Stimulated activated CD8-positive, alpha-beta memory T cell treated with anti-CD3 and anti-CD28 coated beads, Interleukin-15, amount 100 ng/mL, for 48 hours (primary cell): ENCODE measurements at places on chromosomes 7 and 10.

DNA sequence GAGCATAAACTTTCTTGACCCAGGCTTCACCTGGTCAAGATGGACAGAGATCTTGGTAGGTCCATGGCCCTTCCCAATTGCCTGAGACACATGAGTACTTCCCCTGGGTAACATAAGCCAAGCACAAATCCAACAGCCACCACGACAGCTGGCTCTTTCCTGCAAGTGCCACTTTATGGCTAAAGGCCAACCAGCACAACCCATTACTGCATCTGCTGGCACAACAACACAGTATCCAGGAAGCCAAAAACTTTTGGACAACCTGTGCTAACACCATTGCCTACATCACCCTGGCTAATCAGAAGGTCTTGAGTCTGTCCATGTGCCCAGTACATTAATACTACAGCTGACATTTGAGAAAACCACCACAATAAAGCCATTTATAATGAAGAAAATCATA, 548.0 kb upstream of the SEMA3D start:
- DNase-seq: no peak

GRCh38 chr7:29878081-29878688, 71.9 kb downstream of the WIPF3 start:
- DNase-seq: no peak

- DNase-seq: no peak
Measured at GRCh38 chr10:71259282-71259681, 46.9 kb downstream of the UNC5B start.

GRCh38 chr7:132435016-132435990, 141.0 kb downstream of the PLXNA4 start:
- no peak for DNase-seq

GRCh38 chr7:113752289-113752688, 166.5 kb downstream of the PPP1R3A start:
- no peak for DNase-seq

DNA sequence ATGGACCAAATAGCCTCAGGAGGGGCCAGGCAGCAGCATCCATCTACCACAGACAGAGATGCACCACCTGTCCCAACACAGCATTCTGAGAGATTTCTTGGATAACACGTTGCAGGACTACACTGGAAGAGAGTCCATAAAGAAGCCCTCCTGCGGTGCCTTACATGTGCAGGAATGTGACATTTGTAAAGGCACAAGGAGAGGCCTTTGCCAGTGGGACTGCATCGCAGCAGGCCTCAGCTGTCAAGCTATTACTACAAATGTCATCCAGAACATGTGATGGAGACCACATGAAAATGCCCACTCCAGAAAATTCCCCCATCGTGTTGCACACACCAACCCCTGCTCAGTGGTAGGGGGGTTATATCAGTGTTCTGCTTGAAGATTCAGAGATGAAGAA, 77.4 kb downstream of the ATXN7L1 start:
- no peak for DNase-seq

DNA sequence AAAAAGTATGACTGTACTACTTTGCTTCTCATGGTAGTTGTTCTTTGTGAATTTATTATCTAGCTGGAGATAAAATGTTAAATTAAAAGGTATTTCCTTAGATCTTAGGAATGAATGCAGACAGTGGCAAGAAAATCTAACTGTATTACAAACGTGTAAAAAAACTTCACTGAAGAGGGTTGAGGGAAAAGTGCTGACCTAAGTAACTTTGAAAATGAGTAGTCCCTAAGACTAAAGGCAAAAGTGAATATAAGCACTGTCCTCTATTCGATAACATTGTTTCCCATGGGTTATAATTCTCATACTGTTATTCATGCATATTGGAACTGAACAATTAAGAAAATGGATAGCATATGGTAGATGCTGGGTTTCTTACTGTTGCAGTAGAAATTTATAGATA, 146.7 kb upstream of the EFCAB10 start:
- DNase-seq: no peak

DNA sequence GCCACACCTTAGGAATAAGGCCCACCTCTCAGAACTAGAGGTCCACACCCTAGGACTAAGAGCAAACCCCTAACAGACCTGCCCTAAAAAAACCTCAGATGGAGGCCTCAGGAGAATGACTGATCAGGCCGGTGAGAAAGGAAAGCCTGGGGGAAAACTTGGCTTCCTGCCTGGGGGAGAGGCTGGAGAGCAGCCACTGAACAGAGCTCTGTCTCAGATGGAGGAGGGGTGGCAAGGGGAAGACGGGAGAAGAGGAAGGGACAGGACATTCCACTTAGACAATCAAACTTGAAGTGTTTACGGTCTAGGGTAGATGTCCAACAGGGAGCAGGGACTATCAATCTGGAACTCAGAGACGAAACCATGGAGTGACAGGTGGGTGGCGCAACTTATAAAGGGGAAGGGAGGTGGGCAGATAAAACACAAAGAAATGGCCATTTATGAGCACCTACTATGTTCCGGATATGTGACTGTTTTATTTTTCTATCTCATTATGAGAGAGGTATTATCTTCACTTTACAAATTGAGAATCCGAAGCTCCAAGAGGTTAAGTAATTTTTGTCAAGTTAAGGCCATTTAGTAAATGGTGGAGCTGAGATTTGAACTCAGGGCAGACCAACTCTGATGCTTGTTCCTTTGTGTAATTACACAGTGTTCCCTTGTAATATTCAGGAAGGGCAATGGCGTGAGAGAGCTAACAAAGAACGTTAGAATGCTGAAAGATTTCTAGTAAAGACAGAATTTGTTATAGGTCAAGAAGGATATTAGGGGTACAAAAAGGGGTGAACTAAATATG, 82.6 kb downstream of the DNMBP start:
- DNase-seq: no peak

GRCh38 chr10:31457858-31458257, 138.8 kb downstream of the ZEB1 start:
- DNase-seq: no peak

- no peak for DNase-seq
Measured at GRCh38 chr7:2481195-2481594, 5.0 kb upstream of the GRIFIN start.

DNA sequence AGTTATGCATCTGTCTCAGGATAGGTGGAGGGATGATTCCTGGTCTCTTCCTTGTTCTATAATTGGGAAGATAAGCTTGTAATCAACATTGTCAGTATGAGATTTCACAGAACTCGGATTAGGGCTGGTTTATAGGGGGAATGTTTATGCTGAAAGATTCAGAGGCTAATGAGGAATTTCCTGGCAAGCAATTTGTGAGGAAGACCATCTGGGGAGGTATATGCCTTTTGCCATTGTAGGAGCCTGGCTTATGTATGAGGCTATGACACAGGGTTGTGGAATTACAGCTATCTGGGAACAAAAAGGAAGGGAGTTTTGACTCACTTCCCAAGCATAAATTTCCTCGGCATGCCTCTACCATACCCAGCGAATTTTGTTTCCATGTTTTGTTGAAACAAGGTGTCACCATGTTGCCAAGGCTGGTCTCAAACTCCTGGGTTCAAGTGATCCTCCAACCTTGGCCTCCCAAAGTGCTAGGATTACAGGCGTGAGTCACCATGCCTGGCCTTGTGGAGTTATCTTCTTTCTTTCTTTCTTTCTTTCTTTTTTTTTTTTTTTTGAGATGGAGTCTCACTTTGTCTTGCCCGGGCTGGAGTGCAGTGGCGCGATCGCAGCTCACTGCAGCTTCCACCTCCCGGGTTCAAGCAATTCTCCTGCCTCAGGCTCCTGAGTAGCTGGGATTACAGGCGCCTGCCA, 1.6 kb upstream of the COPS6 start:
- DNase-seq: no peak

DNA sequence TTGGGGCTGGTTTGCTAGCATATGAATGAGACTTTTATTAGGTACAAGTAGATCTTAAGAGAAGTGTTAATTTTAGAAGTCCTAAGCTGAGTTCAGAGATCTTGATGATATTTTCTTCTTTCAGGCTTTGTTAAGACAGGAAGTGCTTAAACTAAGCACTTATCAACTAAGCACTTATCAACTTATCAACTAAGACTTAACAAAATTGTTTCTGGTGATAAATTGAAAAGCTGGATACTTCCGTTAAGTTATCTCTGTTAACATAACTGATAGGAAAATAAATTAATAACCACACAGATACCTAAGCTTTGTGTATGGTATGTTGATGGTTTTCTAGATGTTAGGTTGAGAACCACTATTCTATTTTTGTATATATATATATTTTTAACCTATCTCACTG, 113.7 kb downstream of the PHTF2 start:
- DNase-seq: no peak

DNA sequence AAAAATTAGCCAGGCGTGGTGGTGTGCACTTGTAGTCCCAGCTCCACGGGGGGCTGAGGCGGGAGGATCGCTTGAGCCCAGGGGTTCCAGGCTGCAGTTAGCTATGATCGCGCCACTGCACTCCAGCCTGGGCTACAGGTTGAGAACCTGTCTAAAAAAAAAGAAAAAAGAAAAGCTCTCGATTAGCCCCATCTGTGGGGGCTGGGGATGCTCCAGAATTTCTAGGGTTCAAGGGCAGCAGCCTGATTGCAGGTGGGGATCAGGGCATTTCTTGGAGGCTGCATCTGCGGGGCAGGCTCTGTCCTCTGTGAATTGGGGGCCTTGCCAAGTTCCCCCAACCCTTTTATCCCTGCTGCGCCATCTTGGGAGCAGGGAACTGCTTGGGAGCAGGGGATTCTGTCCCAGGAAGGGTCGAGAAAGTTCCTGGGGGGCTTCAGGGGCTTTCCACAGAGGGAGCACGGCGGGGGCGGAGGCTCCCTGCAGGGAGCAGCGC, 651 bp upstream of the ARPC1A start:
- DNase-seq: no peak

DNA sequence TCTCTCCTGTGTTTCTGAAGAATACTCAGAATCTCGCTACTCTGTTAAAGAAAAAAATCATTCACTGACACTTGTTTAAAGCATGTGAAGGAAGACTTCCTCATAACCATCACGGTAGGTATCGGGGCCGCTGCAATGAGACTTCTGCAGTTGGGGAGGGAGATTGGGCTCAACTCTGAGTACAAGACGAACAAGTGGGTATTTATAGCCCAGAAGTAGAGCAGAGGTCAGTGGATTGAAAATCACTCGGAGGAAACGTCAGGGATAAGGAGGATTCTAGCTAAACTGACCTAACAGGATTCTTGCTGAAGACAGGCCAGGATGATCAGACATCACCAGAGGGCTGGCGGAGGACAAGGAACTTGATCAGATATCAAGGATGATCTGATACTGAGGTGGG, 33.3 kb downstream of the ITPRIP start:
- DNase-seq: no peak

DNA sequence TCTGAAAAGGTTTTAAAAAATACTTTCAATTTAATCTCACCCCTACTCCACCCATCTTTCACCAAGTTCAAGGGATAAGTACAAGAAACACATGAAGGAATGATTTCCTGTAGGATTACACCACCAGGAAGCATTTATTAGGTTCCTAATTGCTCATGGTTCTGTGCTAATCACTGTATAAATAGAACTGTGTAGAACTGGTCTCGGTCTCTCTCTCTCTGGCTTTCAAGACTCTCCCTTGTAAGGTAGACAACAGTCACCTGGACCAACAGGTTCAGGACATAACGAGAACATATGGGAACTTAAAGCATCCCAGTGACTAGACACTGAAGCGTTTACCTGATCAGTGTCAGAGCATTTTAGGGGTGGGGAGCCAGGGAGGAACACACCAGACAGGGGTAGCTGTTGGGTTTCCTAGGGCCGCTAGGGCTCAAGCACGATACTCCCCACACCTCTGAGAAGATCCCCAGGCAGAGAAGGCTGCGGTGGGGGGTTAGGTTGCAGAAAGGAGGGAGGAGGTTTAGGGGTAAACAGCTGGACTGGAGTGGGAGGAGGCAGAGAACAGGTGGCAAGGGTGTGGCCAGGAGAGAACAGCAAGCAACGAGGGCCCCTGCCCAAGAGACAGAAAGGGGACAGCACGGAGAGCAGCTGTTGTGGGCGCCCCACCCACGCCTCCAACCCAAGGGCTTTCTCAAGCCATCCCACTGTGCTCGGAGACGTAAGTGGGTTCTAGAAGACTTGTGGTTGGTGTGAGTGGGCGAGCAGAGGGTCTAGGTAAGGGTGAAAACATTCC, 52.5 kb upstream of the USP6NL start:
- no peak for DNase-seq

- DNase-seq: no peak
Measured at GRCh38 chr10:6174201-6174874, 28.4 kb upstream of the PFKFB3 start.

DNA sequence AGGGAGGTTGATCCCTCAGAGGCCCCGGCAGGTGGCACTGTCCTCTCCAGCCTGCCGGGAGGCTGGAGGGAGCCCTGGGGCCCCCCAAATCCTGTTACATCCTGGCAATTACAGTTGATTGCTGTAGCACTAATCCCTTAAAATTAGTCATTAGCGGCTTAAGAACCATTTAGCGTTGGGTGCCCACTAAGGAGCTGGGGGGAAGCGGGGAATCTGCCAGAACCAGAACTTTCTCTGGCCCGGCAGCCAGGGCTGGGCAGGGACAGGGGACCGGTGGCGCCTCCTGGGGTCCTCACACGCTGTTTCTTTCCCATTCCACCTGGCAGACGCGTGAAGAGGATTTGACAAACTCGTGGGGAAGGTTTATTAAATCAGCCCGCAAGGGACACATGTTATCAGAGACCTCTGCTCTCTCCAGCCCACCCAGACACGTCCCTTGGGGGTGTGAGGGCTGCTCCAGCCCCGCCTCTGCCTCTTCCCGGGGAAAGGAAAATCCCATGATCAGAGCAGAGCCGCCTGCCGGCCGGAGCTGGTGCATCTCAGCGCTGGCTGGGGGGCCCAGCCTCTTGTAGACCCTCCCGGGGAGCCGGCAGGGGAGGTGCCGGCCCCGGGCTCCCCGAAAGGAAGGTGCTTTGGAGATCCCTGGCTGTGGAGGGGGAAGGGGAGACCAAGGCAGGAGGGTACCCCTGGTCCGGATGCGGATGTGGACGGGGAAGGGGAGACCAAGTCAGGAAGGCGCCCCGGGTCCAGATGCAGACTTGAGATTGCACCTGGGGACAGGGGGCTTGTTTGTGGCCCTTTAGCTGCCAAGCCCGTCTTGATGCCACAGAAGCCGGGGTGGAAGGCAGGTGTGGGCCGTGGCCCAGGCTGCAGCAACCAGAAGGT, 142.7 kb downstream of the ELFN1 start:
- DNase-seq: no peak

- peak; percentile 64 for DNase-seq
Measured at GRCh38 chr10:119301397-119301796, 94.0 kb downstream of the GRK5 start.

- no peak for DNase-seq
Measured at GRCh38 chr7:119482209-119482608, 790.8 kb upstream of the KCND2 start.

GRCh38 chr7:131556909-131557651, 652 bp upstream of the PODXL start:
- no peak for DNase-seq

- DNase-seq: no peak
Measured at GRCh38 chr10:131902691-131903090, 1.9 kb downstream of the PPP2R2D start.

DNA sequence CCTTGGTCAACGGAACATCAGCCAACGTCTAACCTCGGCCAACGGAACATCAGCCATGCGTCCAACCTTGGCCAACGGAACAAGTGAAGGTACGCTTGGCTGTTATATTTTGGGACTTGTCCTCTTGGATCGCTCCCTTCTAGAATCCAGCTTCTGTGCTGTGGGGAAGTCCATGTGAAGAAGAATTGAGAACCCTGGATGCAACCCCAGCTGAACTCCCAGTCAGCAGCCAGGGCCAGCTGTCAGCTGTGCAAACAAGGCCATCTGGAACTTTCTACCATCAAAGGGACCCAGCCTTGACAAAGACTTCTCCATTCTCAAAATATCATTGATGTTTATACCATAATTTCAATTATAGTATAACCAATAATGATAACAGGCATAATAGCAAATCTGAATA, 43.3 kb upstream of the ITGA8 start:
- no peak for DNase-seq
